ENCODE measurements at places on chromosomes 1 and 21.

DNA sequence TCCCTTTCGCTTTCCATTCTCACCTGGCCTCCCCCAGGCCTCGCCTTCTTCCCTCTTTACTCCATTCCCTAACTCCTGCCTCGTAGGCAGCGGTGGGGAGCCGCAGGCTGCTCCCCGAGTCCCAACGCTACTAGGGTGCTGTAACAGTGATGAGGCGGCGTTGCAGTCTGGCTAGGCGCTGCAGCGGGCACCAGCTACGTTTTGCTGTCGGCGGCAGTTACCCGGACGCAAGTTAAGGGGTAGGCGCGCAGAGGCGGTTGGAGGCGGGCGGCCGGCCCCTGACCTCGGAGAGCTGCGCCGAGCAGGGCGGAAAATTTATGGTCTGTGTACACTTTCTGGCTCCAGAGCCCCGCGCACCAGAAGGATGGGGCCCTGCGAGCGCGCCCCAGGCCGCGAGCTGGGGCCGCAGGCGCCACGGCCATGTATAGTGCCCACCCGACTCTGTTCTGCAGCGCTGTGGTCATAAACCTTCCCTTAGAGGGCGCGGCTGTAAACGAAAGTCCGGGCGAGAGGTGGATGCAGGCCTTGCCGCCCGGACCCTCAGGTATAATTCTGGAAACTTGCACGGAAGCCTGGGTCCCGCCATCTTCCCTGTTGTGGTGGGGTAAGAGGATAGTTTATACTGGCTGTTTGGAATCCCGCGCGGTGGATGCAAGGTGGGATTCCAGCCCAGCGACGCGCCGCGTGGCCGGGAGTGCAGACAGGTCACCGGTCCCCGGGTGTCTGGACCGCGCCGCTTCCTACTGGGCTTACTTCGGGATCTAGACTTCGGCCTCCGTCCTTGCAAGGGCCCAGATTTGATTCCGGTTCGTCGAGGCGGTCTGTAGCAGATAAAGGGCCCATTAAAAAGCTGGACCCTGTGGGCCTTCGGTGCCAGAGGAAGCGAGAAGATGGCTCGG is 15.0 kb downstream of the HLX start:
- no peak for DNase-seq

- DNase-seq, result no peak
Observed at GRCh38 chr1:193658081-193658480, 471.7 kb upstream of the B3GALT2 start.

- no peak for DNase-seq
Observed at GRCh38 chr1:197464044-197464443, 196.0 kb downstream of the CRB1 start.

- DNase-seq, result no peak
Observed at GRCh38 chr1:55064861-55065263, 25.5 kb downstream of the PCSK9 start.

GRCh38 chr1:110474444-110474843 is 23.5 kb downstream of the PROK1 start:
- DNase-seq, result no peak

DNA sequence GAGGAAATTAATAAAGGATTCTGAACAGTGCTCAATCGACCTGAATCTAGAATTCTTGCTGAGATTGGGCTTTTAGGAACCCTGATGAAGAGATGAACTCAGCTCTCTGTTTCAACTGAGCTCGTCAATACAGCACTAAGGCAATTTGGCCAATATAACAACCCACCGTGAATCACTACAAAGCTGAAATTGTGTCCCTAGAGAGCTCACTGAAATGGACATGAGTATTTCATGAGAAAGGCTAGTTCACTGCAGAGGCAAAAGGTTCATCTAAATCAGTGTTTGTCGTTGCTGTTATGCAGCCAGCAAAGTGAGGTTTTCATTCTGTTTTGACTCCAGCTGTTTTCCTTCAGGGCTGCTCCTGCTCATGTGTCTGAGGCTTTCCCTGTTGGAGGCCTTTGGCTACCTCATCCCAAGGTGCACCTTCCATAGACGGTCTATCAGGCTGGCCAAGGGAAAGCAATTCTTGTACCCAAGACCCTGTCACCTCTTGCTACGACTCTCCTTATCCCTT is 83.5 kb downstream of the URB2 start:
- DNase-seq, result no peak

- DNase-seq, result no peak
Observed at GRCh38 chr1:78759881-78760280, 110.2 kb downstream of the IFI44 start.

GRCh38 chr1:26851106-26851684 is 11.8 kb upstream of the SFN start:
- DNase-seq, result no peak

DNA sequence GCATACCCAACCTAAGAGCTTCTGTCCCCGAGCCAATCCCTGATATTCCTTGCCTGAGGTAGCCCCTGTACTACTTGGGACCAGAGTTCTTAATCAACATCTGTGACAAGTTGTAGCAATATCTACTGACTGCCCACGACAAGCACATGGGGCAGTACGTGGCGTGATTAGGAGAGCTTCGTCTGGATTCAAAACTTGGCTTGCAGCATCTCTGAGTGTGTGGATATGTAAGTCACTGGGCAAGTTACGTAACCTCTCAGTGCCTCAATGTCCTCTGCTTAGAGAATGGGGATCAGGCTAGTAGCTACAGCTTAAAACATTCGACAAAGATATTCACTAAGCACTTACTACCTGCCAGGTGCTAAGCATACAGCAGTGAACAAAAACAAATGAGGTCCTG is 5.0 kb downstream of the HSPG2 start:
- no peak for DNase-seq

DNA sequence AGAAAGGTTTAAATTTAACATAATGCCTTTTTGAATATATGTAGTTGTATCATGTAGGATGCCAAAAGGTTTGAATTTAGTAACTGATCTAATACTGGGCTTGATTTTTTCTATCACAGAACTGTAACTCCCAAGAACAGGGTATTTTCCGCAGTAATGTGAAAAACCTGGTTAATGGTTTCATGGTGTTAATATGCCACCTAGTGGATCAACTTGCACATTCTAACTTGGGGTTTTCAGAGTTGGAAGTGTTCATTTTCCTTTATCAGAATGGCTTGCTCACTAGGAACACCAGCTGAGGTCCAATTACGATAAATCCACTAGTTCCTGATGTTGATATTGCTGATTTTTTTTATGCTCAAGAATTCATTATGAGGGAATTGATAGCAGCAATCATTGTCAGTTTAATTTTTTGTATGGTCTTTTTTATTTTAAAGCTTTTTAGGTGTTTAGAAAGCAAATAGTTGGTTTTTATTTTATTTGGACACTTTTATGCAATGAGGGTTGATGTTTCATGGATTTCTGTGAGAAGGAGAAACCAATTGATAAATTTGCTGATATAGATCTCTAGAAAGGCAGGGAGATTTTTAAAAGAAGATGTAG is 157.2 kb downstream of the PLA2G4A start:
- DNase-seq, result no peak

DNA sequence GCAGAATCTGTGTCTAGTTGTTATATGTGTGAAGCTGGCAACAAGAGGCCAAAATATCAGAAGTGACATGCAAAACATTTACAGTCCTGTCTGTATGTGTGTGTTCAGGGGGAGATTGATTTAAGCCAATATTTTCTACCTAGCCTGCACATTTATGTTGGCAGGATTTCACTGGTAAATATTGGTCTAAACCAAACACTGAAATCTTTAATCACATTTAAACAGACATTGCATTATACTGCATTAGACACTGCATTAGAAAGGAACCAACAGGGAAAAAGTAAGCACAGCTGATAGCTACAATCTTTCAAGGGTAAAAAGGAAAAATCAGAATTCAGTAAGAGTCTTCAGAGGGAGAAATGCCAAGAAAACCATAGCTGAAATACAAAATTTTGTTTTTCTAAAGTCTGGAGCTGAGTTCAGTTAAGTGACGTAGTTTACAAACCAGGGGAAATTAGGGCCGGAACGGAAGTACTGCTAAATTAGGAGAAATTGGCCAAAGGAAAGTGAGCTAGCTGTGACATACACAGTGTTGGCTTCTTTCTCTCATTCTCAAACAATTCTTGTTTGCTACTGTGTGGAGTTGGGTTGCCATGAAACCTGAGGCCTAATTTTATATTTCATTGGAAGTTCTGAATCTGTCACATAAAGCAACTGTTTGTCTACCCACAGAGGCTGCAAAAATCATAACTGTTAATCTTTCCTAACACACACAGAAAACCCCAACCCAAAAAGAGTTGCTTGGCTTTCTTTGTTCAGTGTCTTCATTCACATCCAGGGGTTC is 217.3 kb upstream of the SGIP1 start:
- DNase-seq, result no peak

GRCh38 chr1:21672478-21673276 is 3.5 kb upstream of the RAP1GAP start:
- DNase-seq, result no peak

DNA sequence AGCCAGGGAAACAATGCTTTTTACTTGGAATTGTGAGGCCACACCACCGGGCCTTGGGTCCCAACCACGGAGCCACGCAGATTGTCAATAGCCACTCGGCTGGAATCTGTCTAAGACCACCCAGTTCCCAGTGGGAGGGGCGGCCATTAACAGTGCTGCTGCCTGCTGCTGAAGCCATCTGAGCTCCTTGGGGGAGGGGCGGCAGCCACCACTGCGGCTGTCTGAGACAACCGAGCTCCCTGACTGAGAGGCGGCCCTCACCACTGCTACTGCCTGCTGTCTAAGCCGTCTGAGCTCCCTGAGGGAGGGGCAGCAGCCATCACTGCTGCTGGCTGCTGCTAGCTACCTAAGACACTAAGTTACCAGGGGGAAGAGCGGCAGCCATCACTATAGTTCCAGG is 64.3 kb downstream of the DMRTA2 start:
- no peak for DNase-seq

- DNase-seq, result no peak
Observed at GRCh38 chr1:172402878-172403569, 17.5 kb upstream of the C1orf105 start.

DNA sequence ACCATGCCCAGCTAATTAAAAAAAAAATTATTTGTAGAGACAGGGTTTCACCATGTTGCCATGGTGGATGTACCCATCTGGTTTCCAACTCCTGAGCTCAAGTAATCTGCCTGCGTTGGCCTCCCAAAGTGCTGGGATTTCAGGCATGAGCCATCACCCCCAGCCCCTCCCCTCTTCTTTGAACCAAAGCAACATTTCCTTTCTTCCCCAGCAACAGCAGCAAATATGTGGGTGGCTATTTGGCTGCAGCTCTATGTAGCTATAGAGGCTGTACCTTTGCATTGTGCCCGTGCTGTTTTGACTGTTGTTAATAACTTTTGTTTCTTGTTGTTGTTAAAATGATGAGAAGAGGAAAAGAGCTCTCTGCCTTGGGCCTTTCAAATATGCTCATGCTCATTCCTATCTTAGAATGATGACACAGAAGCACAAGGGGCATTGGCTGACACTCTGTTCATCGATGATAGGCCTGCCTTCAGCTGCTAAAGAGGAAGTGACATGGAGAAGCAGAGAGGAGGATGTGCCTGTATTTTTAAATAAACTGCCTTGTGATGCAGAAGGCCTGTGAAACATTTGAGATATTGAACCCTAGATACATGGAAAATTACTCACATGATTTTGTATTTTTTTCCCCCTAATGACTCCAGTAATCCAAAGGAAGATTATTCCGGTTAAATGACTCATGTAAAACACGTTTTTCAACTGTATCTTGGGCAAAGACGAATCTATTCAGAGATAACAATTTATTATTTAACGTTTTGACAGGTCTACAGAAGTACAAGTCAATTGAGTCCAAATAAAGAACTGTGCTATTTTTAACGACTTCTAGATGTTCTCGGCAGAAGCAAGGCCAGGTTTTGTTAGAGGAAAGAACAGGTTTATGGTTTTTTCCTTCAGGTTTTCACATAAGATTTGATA is 20.5 kb upstream of the XPR1 start:
- DNase-seq, result no peak

- DNase-seq, result no peak
Observed at GRCh38 chr1:175033953-175034352, 10.7 kb upstream of the MRPS14 start.

- DNase-seq, result no peak
Observed at GRCh38 chr1:166164995-166165660, 1.7 kb downstream of the FAM78B start.

DNA sequence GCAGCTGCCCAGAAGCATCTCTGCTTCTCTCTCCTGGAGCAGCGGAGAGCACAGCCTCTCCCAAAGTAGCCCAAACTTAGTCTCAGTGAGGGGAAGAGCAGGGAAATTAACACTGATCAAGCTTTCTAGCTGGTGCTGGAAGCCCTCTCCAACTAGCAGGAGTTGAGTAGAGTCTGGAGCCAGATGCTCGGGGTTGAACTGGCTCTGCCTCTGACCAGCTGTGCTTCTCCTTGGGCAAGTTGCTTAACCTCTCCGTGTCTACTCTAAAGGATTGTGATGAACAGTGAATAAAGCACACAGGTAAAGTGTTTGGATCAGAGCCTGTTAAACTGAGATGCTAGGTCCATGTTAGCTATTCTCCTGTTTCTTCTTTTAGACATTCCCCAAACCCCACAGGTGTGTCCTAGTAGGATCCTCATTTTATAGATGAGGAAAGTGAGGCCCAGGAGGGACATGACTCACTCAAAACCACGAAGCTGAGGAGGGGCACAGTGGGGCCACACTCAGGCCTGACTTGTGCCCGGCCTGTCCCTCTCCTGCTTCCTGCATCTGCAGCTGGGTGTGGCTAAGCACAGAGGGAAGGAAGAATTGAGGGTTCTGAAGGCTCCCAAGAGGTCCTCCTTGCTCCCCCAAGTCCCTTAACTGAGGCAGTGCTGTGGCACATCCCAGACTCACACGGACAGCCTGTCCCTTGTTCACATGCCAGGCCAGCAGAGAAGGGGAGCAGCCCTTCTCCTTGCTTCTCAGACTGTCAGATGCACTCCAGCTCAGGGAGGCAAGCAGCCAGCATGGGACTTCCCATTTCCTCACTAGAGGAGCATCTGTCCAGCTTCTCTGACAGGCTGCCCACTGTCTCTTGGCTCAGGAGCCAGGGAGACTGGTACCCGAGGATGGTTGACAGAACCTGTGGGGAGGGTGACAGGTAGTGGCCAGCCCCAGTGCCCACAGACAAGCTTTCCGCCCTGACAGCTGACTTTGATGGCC is 152.0 kb upstream of the IGSF21 start:
- DNase-seq, result no peak

DNA sequence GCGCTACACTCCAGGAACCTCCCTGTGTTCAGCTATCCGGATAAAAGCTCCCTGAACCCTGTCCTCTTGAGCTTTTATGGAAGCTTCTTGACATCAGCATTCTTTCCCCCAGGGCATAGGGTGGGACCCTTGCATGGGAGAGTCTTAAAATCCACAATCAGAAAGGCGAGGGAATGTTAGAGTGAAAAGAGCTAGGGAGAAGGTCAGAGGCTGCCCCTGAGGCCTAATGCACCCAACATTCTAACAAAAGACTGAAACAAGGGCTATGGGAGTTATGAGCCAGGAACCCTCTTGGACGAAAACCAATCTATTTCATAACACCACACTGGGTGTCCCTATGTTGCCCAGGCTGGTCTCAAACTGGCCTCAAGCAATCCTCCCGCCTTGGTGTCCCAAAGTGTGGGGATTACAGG is 36.7 kb downstream of the NEK2 start:
- no peak for DNase-seq

- DNase-seq, result no peak
Observed at GRCh38 chr1:209403921-209404320, 179.6 kb upstream of the CAMK1G start.

GRCh38 chr1:233523047-233523446 is 90.9 kb upstream of the KCNK1 start:
- DNase-seq, result no peak

GRCh38 chr1:22888320-22889075 is 84.2 kb downstream of the LACTBL1 start:
- no peak for DNase-seq
